ENCODE measurements at places on chromosomes 11 and 22. TPM values are rescaled to one million over a fixed set of nuclear protein-coding genes. Genes with fewer than 3 reads are reported as not detected.

GRCh38 chr11:126400479-126400878 is 45.0 kb downstream of the ST3GAL4 start:
- DNase-seq = no peak

GRCh38 chr11:2369896-2370295 is 7.2 kb upstream of the CD81 start:
- no peak for DNase-seq

DNA sequence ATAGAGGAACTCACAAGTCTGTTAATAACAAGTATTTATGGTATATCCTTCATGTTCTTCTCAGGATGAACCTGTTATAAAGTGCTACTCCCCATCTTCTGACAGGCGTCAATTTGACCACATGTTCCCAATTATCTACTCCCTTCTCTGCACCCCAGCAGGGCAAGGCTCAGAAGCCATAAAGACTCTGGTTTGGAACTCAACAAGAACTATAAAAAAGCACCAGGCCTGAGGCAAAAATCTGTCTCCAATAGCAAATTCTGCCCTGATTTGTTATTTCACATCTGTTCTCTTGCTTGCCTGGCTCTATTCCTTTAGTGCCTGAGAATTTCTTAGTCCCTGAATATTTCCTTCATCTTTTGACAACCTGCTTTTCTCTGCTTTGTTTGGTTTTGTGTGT is 618.2 kb upstream of the KIRREL3 start:
- no peak for DNase-seq

DNA sequence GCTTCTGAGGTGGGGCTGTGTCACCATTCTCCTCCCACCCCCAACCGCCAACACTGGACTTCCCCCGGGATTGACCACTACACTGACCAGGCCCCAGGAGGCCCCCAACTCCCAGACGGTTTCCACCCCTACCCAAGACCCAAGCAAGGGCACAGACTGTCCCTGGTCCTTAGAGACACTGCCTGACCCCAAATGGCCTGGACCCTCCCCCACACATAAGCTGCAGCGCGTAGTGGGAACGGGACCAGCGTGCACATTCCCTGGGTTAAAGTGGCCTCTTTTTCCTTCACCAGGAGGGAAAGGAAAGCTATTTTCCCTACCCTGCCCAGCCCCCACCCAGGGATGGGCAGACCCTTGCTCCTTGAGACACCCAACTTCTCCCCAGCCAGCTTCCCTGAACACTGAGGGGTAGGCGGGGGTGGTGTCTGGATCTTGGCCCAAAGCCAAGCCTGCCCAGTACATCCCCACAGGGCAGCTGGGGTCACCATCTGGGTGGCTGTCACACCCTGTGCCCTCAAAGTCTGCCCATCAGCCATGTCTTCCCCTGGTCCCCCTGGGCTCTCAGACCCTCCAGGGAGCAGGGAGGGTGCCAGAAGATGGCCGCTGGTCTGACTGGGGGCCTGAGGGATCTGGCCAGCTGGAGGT is 1.6 kb upstream of the MAPK12 start:
- no peak for DNase-seq

DNA sequence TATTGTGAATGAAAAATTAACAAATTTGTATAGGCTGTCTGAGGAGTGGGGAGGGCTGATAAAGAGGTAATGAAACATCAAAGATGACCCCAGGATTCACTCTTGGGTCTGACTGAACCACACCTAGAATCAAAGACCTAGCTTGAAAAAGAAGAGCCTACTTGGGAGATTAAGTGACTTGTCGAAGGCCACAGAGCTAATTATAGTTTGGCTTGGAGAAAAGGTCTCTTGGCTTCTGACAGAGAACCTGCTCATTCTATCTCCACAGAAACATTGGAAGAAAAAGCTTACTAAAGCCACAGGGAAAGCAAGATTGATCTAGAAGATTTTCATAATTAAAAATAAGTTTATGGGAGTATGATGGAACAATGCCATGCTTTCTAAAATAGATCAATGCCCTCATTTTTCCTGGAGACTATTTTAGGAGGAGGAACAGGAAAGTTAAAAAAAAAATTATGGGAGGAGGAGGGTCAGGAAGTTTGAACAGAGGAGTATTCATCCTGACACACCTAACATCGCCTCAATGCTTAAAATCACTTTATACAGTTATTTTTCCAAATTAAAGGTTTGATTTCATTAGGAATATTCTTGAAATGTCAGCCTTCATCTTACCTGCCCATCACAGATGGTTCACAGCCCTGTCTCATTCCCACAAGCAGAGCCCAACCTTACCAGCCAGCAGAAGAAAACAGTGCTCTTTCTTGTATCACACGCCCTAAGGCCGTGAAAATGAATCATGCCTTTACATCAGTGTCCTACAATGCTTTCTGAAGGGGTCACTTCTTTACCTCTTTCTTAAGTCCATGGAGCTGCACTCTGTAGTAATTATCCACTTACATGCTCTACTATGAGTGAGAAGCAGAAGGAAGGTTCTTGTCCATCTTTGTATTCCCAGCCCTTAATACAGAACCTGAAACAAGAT is 231.1 kb upstream of the MPPED2 start:
- no peak for DNase-seq

Gene DUSP8
- 14.8 TPM for total RNA-seq

Gene APOBEC3B
- total RNA-seq = 4.0 TPM

GRCh38 chr22:27842669-27843431 is 41.3 kb upstream of the MN1 start:
- DNase-seq = no peak

Data from astrocyte (in vitro differentiated cells and primary cell).